T-cell (primary cell): ENCODE measurements at places on chromosomes 3 and 15. TPM values are rescaled to one million over a fixed set of nuclear protein-coding genes. Genes with fewer than 3 reads are reported as not detected.

DNA sequence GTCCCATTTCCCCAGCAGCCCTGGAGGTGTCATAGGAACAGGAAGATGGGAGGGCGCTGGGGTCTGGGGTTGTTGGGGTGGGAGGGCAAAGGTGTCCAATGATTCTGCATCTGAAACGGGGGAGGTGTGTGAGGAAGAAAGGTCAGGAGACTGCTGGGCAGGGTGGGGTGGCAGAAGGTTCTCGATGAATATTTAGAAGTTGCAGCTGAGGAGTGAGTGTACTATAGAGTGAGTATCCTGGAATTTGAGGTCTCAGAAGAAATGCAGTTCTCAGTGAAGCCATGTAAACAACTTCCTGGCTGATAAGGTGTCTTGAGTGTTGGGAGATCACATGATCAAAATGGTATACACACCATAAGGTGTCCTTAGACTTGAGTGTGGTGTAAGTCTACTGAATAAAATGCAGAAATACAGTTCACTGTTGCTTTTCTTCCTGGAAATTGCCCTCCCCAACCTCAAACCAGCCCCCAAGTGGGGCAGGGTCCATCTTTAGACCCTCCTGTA is 9.9 kb downstream of the B3GNT5 start:
- no peaks in the 10 kb centered on the region for H3K4me1 ChIP-seq
- no peak for DNase-seq
- no peaks in the 10 kb centered on the region for H3K27me3 ChIP-seq
- no peak overlapping the region for H3K4me3 ChIP-seq
- H3K36me3 ChIP-seq, result no peaks in the 10 kb centered on the region

GRCh38 chr3:193882091-193882490 is 253.9 kb upstream of the HES1 start:
- no peak overlapping the region for H3K27ac ChIP-seq
- no peaks in the 10 kb centered on the region for H3K27me3 ChIP-seq
- no peak overlapping the region for H3K4me3 ChIP-seq
- H3K36me3 ChIP-seq, result no peaks in the 10 kb centered on the region
- H3K4me1 ChIP-seq, result no peaks in the 10 kb centered on the region
- DNase-seq, result no peak

GRCh38 chr15:33443708-33444107 is 132.9 kb downstream of the RYR3 start:
- H3K27me3 ChIP-seq, result peaks cover 2% of the 10 kb centered on the region
- no peak for DNase-seq
- H3K36me3 ChIP-seq, result no peaks in the 10 kb centered on the region
- H3K4me3 ChIP-seq, result no peak overlapping the region
- H3K27ac ChIP-seq, result no peak overlapping the region

DNA sequence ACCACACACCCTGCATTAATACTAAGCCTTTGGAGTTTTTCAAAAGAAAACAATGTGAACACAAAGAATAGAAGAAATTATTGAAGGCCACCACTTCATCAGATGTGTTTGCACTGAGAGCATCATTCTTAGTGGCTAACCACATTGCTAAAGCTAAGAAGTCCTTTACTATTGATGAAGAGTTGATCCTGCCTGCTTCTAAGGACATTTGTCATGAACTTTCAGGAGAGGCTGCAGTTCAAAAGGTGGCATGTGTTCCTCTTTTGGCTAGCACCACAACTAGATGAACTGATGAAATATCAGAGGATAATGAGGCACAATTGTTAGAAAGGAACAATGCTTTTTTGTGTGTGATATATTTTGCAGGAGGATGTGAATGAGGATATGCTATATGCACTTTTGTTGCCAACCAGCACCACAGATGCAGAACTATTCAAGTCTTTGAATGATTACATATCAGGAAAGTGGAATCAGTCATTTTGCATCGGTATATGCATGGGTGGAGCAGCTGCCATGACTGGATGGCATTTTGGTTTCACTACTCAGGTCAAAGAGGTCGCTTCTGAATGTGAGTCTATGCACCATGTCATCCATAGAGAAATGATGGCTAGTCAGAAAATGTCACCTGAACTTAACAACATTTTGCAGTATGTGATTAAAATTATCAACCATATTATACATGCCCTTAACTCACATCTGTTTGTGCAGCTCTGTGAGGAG is 2.5 kb upstream of the EID1 start:
- DNase-seq, result no peak
- H3K36me3 ChIP-seq, result no peaks in the 10 kb centered on the region

The FGD5 gene
- not detected for total RNA-seq

DNA sequence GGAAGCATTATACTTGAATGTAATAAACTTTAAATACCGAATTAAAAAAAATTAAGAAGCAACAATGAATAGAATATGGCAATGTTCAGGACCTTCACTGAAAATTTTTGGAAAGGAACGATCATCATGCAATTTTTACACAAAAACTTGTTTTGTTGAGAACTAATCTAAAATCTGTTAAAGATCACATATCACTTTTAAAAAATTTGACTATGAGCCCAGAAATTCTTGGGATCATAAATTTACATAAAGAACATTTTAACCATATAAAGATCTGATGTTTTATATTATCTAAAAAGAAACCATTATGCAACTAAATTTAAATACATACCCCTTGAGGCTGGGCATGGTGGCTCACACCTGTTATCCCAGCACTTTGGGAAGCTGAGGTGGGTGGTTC is 76.2 kb upstream of the MELTF start:
- H3K27ac ChIP-seq, result no peak overlapping the region
- no peaks in the 10 kb centered on the region for H3K27me3 ChIP-seq
- H3K4me3 ChIP-seq, result no peak overlapping the region
- DNase-seq, result no peak
- H3K4me1 ChIP-seq, result no peaks in the 10 kb centered on the region

GRCh38 chr3:134028486-134029255 is 1.1 kb downstream of the SLCO2A1 start:
- no peaks in the 10 kb centered on the region for H3K36me3 ChIP-seq
- H3K27me3 ChIP-seq, result peaks cover 30% of the 10 kb centered on the region
- no peaks in the 10 kb centered on the region for H3K4me1 ChIP-seq
- no peak overlapping the region for H3K27ac ChIP-seq
- DNase-seq, result no peak

The PEX5L gene
- not detected for total RNA-seq

DNA sequence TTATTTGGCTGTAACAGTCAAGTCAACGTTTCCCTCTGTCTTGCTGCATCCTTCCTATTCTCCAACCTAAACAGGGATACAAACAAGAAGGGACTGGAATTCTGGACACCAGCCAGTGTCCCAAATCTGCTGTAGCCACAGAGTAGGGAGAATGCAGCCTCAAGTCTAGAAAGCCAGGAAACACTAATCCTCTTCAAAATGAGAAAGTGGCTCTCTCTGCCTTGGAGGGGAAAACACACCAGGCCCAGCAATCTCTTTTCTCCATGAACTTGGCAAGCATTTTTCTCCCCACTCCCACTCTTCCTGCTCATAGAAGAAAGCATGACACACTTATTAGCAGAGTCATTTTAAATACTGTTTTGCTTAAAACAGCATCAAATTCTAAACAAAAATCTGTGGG is 781.7 kb downstream of the SQOR start:
- H3K27me3 ChIP-seq, result no peaks in the 10 kb centered on the region
- H3K27ac ChIP-seq, result no peak overlapping the region

The LDHAL6B gene
- total RNA-seq, result not detected

- H3K36me3 ChIP-seq, result no peaks in the 10 kb centered on the region
- peaks cover 7% of the 10 kb centered on the region for H3K27me3 ChIP-seq
- H3K4me1 ChIP-seq, result peaks cover 2% of the 10 kb centered on the region
- H3K27ac ChIP-seq, result no peak overlapping the region
These were observed 65.4 kb downstream of the TFRC start for GRCh38 chr3:196016485-196016884.

GRCh38 chr3:55434789-55435188 is 52.3 kb downstream of the WNT5A start:
- H3K27me3 ChIP-seq, result no peaks in the 10 kb centered on the region
- H3K4me3 ChIP-seq, result no peak overlapping the region
- DNase-seq, result no peak

- H3K4me3 ChIP-seq, result no peak overlapping the region
- H3K27me3 ChIP-seq, result no peaks in the 10 kb centered on the region
- no peak overlapping the region for H3K27ac ChIP-seq
- H3K4me1 ChIP-seq, result no peaks in the 10 kb centered on the region
- no peaks in the 10 kb centered on the region for H3K36me3 ChIP-seq
These were observed 308.5 kb upstream of the PROK2 start for GRCh38 chr3:72093270-72093991.

The SPINK8 gene
- total RNA-seq, result not detected

DNA sequence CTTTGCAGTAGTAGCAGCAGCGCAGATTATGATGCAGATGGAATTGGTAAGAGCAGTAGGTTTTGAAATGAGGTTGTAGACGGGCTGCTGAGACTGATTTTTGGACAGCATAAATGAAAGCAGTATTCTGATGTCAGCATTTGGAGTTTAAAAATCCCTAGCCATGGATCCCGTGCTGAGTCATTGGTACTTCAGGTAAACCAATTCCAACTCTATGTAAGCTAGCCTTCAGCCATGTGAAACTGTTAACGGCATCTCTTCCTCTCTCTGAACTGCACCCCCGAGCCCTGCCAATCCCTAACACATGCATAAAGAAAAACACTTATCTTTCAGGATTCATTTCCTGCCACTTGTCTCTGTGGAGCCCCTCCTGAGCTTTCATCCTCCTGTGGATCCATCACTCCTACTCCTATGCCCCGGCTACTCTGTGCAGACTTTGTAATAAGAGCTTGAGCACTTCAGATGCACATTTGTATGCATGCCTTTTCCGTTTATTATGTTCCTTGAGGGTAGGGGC is 119.0 kb downstream of the AKAP13 start:
- H3K36me3 ChIP-seq, result no peaks in the 10 kb centered on the region
- no peak overlapping the region for H3K27ac ChIP-seq
- H3K4me3 ChIP-seq, result no peak overlapping the region
- H3K27me3 ChIP-seq, result no peaks in the 10 kb centered on the region
